ENCODE measurements at places on chromosomes 13 and 19.
A peak's percentile ranks its signal among the peaks of the same experiment; 100 is the strongest.

DNA sequence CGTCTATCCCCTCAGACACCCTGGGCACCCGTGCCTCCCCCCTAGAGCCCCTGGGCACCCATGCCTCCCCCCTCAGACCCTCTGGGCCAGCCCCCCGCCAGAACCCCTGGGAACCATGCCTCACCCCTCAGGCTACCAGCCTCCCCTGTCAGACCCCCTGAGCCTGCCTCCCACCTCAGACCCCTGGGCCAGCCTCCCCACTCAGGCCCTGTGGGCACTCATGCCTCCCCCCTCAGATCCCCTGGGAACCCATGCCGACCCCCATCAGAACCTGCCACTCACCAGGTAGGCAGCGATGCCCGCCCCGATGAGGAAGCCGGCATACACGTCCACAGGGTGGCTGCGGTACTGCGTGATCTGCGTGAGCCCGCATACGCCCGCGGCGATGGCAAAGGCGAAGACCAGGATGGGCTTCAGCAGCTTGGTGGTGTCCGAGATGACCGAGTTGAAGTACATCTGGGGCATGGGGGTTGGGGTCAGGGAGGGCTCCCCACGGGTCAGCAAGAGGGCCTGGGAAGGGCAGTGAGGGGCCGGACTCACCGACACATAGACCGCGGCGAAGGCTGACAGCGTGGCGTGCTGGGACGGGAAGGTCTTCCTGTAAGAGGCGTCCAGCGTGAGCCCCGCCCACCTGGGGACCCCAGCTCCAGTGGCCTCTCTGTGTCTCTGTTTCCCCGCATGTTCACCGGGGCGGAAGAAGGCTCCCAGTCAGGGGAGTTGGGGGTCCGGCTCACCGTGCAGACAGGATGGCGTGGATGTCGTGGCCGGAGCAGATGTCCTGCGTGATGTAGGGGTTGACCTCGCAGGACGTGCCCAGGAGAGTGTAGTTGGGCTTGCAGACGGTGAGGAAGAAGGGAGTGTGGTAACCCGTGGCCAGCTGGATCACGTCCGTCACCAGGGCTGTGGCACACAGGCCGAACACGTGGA, 7.3 kb downstream of the PLPPR3 start:
- no peak for DNase-seq

- no peak for DNase-seq
Measured at GRCh38 chr19:45173816-45174215, 4.2 kb downstream of the TRAPPC6A start.

GRCh38 chr19:4035018-4035566, 27.6 kb downstream of the PIAS4 start:
- no peak for DNase-seq

GRCh38 chr13:112346899-112347229, 29.3 kb upstream of the SPACA7 start:
- no peak for DNase-seq

DNA sequence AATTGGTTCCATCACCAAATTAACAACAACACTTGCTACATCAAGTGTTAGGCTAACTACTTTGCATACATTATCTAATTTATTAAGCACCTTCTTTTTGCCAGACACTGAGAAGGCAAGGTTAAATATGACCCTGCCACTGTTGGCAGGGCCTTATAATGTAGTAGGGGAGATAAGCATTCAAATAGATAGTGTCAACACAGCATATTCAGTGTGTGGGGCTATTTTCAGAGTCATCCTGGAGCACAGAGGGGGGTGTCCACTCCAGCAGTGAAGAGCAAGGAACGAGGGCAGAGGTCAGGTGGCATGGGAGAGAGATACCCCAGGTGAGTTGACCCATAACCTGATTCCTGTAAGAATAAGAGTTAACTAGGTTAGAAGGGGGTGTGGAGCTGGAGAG, 121.6 kb downstream of the COG6 start:
- DNase-seq, result no peak

- peak; percentile 94 for DNase-seq
Measured at GRCh38 chr19:48738557-48739403, 1.6 kb downstream of the RASIP1 start.

- no peak for DNase-seq
Measured at GRCh38 chr19:32877977-32878745, 8.6 kb upstream of the SLC7A9 start.

- no peak for DNase-seq
Measured at GRCh38 chr13:43072394-43072793, 49.0 kb downstream of the DNAJC15 start.

DNA sequence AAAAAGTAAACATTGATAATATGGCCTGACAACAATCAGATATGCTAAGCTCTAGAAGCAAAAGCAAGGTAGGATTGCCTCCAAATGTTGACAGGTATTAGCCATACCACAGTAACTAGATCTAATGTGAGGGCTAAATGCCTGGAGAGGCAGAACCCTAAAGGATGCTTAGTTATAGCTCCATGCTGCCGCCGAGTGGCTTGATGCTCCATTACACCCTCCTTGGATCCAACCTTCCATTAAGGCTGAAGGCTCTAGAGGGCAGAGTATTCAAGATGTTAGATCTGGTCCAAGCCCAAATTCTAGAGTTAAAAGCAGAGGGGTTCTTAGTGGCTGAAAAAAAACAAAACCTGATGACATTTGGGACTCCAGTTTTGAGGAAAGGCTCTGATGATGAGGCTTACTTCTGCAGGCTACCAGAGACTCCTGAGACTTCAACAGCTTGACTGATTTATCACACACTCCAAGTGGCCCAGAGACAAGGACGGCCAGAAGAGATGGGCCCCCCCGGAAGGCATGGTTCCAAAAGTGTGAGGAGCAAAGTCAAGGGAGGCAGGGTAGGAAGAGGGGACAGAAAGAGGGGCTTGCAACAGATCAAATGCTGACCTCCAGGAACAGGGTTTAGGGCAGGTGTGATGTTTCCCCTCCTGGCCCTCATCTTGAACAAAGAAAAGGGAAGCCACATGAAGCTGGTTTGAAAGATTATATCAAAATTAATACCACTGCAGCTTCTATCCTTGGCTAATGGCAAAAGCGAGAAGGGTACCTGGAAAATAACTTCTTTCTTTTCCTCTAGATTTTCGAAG, 21.9 kb upstream of the CPB2 start:
- peak; percentile 74 for DNase-seq

- DNase-seq, result no peak
Measured at GRCh38 chr13:111145071-111145470, 30.0 kb downstream of the ARHGEF7 start.

DNA sequence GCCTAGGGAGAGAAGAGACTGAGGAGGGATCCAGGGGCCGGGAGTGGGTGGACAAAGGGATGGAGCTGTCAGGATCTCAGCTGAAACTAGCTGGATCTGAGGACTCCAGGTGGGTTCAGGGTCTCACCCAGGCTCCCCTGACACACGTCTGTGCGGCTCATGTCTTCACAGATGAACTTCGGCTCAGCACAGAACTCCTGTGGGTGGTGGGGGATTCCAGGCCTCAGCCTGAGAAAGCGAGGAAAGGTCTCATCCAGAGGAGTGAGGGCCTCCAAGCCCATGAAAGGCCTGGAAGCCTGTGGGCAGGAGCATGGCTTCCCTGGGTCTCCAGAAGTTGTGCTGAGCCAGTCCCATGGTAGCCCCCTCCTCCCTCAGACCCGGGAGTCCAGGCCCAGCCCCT, 1.4 kb downstream of the CAPN12 start:
- DNase-seq, result no peak

- no peak for DNase-seq
Measured at GRCh38 chr19:16890461-16891184, 1.8 kb downstream of the F2RL3 start.

- DNase-seq, result peak; percentile 43
Measured at GRCh38 chr13:50244713-50245574, 229.7 kb downstream of the KCNRG start.

DNA sequence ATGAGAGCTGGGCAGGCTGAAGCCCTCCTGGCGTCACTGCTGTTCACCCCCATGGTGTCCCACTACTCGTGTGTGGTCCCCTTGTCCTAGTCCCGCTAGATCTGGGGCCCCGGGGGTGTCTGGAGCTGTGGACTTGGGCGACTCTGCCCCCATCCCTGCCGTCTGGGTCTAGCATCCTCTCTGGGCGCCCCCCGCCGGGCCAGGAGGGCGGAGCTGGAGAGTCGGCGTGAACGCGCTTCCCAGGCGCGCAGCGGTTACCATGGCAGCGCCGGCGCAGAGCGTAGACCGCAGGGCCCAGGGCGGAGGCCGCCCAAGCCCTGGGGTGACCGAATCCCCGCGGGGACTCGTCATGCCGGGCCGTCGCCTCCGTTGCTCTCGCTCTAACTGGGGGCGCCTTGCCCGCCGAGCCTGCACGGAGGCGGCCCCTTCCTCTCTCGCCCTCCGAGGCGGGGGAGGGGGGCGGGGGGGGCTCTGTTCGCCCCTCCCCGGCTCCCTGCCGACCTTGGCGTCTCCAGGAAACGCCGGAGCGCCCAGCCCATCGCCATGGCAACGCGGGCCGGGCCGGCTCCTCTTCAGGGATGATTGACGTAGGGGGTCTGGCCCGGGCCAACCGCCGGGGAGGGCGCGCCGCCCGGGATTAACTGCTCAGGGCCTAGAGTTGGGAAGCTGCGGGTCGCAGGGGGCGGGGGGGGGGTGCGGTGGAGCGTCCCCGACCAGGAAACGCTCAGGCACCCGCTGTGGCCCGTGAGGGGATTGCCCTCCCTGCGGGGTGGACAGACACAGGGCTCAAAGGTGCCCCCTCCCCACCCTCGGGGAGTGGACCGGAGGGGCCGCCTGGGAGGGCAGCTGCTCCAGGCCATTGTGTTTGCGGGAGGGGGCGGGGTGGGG, 8.9 kb downstream of the ISYNA1 start:
- DNase-seq, result peak; percentile 79

DNA sequence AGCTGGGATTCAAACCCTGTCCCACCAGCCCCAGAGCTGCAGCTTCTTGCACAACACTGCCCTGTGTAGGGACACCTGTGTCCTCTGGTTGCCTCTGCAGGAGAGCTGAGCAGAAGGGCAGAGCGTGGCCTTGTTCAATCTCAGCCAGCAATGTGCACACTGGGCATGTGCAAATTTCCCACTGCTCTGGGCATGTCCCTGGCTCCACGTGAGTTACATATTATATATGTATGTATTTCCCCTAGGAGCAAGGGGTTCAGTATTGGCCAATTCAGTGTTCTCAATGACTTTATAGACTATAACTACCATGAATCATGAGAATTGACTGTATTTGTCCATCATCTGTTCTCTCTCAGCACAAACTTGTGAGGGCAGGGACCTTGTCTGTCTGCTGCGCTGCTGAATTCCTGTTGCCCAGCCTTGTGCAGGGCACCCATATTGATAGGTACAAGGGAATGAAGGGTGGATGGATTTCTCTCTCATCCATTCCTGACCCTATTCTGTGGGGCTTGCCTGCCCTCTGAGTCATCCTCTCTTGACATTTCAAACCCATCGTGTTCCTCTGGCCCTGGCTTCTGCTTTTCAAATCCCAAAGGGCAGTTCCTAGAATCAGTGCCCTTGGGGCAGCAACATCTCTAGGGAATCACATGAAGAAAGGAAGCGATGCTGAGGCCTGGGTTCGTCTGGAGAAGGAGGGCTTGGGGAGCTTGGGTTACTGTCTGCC, 69.7 kb downstream of the ERICH6B start:
- no peak for DNase-seq

- no peak for DNase-seq
Measured at GRCh38 chr13:21046203-21046602, 15.2 kb downstream of the LATS2 start.

DNA sequence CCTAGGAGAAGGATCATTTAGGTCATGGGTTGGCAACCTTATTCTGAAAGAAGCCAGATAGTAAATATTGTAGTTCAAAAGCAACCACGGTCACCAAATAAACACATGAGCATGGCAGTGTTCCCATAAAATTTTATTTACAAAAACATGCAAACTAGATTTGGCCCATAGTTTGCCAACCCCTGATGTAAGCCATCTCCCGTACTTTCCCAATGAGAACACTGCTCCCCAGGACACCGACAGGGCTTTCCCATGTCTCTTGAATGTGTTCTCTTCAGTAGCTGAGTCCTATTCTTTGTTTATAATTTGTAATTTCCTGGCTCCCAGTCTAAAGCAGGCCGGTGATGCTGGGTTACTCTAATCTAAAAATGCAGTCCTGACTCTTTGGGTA, 239.6 kb downstream of the LHFPL6 start:
- DNase-seq, result no peak

DNA sequence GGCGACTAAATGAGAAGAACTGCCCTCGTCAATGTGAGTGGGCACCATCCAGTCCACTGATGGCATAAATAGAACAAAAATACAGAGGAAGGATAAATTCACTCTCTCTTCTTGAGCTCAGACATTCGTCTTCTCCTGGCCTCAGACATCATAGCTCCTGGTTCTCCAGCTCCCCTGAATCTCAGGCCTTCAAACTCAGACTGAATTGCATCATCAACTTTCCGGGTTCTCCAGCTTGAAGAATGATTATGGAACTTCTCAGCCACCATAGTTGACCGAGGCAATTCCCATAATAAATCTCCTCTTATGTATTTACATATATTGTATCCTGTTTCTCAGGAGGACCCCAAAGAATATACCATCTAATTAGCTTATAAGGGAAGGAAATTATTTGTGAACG, 55.0 kb upstream of the FNDC3A start:
- no peak for DNase-seq

DNA sequence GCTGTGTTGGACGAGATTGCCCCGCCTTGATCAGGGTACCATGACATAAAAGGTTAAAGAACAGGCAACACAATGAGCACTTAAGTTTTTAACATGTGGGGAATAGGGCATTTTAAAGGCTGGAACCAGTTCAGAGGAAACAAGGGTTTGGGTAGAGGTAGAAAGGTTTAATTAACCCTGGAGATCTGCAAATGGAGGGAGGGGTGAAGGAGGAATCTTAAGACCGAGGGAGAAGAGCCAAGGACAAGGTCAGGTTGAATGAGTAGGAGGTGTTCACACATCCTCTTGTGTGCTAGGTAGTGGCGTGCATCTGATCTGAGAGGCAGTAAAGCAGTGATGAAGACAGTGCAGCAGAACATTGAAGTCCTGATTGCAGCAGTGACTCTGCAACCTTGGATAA, 28.5 kb downstream of the SKA3 start:
- DNase-seq, result no peak

- no peak for DNase-seq
Measured at GRCh38 chr19:47028195-47028601, 8.6 kb downstream of the NPAS1 start.

GRCh38 chr13:46675016-46675415, 121.9 kb downstream of the ESD start:
- DNase-seq, result no peak

- peak; percentile 56 for DNase-seq
Measured at GRCh38 chr19:33302175-33302973, at the start of gene CEBPA. Gene CEBPA (minus strand): TSS chr19:33302534. CDS start chr19:33302414, 120 bp downstream.

DNA sequence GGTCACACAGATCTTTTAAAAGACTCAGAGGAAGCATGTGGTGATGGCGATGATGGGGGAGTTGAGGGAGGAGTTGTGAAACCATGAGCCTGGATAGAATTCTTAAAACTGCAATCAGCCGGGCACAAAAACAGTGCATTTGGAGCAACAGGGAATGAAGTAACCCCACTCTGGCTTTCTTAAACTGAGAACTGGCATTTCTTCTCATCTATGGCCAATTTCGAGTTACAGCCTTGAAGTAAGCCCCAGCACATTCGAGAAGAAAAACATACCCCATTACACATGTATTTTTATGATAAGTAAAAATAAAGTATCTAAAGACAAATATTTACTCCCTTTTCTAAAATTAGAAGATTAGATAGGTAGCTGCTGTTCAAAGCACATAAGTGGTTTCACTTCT, 70.1 kb downstream of the DCLK1 start:
- no peak for DNase-seq

- DNase-seq, result no peak
Measured at GRCh38 chr13:77740097-77740735, 42.7 kb downstream of the SLAIN1 start.

Measured in stimulated activated CD4-positive, alpha-beta T cell treated with anti-CD3 and anti-CD28 coated beads, Interleukin-2, amount 100 ng/mL, for 24 hours (primary cell).